ENCODE measurements at places on chromosomes 2 and 18.

- DNase-seq = no peak
Measured at GRCh38 chr2:224729435-224729834, 13.3 kb upstream of the CCDC195 start.

DNA sequence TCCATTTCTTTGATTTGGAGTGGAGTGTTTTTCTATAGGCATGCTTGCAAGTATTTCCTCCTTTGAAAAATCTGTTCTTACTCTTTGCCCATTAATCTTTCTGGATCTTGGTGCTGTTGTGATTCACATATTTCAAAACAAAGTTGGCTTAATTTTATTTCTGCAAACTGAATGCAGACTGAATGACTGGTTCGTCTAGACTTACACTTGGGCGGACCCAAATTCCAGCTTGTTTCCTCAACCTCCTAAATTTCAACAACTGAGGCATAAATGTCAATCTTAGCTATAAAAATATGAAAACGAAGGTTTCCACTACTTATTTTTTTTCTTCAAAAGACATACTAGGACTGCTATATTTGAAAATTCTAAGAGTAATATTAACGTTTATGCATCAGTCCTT, 59.0 kb downstream of the ANKRD44 start:
- DNase-seq = peak; percentile 36

DNA sequence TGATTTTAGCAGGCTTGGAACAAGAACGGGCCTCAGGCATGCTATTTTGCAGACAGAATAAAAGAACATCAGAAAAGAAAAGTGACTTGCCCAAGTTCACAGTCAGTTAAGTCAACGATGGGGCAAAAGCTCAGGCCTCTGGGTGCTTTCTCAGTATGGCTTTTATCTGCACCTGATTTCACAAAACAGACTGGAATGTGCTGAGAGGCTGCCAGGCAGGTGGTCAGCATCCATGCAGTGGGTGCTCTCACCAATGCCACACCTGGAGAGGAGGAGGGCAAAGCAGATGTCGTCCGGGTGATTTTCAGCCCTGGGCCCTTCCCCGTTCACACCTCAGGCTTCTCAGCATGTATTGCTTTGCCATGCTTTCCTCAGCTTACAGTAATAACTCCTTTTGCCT, 854.6 kb downstream of the RNF144A start:
- no peak for DNase-seq

GRCh38 chr2:119996148-119996547, 16.7 kb upstream of the EPB41L5 start:
- no peak for DNase-seq

DNA sequence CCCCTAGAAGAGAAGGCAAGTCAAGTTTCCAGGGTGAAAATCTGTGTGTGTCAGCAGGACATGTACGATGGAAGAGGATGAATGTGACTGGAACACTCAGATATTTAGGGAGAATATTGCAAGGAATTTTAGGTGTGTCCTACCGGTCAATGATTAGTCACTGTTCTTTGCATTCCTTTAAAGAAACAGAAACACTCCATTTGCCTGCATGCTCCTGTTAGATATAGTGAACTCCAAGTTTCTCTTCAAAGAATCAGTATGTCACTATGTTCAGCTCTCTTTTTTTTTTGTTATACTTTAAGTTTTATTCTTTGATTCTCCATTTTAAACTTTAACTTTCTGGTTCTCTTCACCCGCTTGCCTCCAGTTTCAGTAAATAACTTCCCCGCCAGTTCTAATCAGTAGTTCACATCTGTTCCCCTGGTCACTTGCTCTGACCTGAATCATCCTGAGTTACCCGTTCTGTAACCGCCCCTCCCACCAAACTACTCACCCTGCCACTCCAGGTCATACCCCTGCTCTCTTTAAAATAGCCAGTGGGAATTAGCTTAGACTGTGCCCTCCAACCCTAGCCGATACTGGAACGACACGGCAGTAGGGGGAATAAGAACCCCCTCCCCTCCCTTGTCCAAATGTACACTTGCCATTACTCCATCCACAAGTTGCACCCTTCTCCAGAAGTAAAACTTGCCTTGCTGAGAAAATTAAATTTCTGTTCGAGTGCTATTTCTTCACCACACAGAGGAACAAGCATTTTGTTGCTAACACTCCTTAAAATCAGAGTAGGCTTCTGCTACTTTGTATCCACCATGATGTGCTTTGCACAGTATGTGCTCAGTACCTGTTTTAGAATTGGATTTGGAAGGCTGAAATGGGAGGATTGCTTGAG, 268.4 kb downstream of the METTL4 start:
- peak; percentile 14 for DNase-seq

DNA sequence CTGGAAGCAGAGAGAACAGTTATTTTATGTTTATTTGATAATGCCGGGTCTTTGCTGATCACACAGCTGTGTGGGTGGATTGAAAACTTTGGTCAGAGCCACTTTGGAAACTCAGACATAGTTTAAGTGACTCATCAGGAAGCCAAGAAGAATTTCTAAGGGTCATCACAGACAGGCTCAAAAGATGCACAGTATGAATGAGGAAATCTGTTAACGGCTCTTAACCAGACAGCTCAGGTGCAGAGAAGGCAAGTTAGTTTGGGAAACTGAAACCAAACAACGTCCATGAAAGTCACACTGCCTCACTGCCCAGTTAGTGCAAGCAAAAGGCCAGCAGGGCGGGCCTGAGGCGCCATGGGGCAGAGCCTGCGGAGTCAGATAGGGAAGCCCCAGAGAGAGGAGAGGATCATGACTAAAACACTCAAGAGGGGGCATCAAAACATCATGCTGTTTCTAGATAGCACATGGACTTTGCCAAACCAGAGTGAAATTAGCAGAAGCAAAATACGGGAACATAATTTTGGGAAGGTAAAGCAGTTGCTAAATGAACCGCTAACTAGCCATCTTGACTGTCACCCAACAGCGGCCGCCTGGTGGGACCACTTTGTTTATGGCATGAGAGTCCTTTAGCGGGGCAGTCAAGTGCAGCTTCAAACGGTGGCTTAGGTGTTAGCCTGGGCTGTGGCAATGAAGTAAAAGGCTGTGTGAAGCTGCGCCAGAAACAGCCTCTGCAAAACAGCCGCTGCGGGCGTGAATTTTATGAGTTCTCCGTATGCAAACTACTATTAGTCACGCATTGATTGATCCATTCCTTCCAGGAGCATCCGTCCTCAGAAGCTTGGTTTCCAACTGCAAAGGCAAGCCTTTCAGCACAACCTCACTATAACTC, 101.2 kb downstream of the KCTD18 start:
- DNase-seq = peak; percentile 66

DNA sequence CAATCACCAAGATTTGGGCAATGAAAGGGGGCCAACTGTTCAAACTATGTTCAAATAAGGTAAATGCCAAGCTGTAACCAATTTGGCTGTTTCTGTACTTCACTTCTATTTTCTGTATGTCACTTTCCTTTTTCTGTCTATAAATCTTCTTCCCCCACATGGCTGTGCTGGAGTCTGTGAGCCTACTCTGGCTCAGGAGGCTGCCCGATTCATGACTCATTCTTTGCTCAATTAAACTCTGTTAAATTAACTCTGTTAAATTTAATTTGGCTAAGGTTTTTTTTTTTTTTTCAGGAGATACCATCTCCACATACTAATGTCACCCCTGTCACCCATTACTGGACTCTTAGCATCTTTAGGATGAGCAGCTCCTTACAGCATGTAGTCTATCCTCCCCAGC, 178.8 kb upstream of the TWIST2 start:
- no peak for DNase-seq

DNA sequence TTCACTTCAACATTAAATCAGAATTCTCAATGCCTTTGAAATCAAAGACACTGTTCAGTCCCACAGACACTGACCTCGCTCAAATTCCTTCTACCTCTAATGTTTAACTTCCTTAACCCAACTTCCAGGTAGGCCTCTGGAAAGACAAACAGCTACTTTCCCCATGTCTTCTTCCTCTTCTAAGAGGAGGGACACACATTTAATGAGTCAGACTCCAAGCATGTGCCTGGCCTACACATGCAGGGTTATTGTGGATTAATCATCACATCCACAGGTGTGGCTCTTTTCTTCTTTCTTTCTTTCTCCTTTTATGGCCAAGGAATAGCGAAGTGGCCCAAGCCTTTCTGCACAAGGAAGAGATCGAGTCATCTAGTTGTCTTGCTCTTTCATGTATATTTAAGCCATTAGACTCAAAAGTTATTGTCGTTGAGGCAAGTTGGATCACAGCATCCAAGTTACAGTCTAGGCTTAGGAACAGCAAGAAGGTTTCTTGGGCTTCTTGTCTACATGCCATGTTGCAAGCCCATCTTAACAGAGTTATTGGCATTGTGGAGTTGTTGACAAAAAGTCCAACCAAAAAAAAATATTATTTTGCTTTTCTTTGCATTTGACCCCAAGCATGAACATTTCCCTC, 387.8 kb downstream of the IRS1 start:
- no peak for DNase-seq

- no peak for DNase-seq
Measured at GRCh38 chr18:24190590-24190989, 51.7 kb downstream of the CABYR start.

DNA sequence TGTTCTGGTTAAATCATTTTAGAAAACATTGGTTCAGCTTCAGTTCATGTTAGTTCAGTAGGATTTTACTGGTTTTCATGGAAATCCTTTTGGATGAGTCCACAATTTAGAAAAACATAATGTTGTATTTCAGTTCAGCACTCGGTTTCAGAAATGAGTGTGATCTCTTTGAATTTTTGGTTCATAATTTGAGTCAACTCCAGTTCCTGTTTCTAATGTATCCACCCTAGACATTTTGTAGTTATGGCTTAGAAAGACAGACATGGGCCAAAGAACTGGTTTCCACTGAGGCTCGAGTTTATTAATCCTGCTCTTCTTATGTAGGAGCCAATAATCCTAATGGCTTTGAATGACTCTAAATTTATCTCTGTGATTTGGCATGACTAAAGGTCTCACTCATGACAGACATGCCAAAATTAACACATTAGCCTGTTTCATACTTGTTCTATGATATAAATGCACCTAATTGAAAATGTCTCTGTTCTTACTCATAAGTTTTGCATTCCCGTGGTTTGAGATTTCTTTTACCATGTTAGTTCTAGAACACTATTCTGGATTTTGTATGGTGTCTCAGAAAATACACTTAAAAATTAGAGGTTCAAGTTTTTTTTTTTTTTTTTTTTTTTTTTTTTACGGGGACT, 82.3 kb upstream of the SPRED2 start:
- DNase-seq = peak; percentile 14

DNA sequence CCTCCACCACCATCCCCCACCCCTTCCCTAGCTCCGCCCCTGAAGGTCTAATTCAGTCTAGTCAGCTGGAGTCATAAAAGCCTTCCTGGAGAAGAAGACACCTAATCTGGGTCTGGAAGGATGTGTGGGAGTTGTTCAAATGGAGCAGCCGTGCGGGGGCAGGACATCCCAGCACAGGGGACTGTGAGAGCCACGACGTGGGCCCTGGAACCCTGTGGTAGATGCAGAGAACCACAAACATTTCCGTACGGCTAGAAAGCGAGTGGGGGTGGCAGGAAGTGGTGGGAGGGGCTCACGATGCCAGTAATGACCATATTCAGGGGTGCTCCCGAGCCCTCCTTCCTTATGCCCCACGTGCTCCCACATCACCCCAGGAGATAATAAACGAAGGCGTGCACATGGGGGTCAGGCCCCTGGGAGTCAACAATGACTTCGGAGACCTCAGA, 20.9 kb upstream of the COL6A3 start:
- DNase-seq = peak; percentile 40

DNA sequence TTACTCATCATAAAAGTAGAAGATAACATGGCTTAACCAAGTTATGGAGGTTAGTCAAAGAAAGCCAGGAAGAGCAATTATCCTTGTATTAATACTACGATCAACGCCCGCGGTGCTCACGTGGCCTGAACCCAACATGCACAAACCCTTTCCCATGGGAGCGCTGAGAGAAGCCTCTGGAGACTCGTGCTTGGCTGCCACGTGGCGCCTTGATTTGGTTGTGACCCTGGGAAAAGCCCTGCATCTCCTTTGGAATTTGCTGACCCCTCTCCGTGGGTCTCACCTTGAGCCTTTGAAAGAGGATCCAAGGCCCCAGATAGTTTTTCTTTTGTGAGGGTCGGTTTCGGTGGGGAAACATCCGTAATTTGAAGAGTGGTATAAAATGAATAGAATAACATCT, 255.6 kb downstream of the DCDC2C start:
- no peak for DNase-seq

GRCh38 chr2:191891656-191892055, 44.8 kb upstream of the CAVIN2 start:
- no peak for DNase-seq

Measured in AG04449 (cell line).